ENCODE measurements at places on chromosomes 16 and 17.

GRCh38 chr16:1364510-1364909 is 12.8 kb downstream of the GNPTG start:
- DNase-seq, result no peak

GRCh38 chr16:58129097-58129936 is at the start of gene CFAP20:
TSS of gene CFAP20 (minus strand) at chr16:58129381. CDS start at chr16:58129115, 266 bp downstream.
- peak; percentile 98 for DNase-seq

DNA sequence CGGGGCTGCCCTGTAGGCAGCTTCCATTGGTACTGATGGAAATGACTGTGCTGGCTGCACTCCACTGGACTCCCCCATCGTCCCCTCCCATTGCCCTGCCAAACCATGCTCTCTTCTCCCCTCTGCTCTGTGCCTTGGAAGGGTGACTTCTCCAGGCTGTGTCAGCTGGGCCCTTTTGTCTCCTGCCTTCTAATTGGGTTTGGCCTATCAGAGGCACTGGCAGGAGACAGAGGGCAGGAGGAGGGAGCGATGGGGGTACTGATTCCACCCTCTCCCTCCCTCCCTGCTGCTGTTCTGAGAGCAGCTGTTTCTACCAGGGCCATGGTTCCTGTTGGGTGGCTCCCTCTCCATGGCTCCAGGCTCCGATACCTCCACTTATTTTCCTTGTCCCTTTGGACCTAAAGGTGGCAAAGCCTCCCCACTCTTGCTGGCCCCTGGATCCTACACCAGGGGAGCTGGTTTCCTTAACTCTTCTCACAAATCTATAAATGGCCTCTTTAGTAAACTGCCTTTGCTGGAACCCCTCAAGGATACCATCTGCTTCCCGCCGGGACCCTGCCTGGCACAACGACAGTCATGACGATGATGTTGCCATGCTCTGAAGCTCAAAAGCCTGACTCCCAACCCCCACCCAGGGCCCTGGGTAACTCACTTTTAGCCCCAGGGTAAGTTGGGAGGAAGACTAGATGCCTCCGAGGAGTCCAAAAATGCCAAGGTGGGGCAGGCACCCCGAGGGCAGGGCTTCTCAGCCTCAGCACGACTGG is 123.8 kb upstream of the RPL38 start:
- DNase-seq, result no peak

DNA sequence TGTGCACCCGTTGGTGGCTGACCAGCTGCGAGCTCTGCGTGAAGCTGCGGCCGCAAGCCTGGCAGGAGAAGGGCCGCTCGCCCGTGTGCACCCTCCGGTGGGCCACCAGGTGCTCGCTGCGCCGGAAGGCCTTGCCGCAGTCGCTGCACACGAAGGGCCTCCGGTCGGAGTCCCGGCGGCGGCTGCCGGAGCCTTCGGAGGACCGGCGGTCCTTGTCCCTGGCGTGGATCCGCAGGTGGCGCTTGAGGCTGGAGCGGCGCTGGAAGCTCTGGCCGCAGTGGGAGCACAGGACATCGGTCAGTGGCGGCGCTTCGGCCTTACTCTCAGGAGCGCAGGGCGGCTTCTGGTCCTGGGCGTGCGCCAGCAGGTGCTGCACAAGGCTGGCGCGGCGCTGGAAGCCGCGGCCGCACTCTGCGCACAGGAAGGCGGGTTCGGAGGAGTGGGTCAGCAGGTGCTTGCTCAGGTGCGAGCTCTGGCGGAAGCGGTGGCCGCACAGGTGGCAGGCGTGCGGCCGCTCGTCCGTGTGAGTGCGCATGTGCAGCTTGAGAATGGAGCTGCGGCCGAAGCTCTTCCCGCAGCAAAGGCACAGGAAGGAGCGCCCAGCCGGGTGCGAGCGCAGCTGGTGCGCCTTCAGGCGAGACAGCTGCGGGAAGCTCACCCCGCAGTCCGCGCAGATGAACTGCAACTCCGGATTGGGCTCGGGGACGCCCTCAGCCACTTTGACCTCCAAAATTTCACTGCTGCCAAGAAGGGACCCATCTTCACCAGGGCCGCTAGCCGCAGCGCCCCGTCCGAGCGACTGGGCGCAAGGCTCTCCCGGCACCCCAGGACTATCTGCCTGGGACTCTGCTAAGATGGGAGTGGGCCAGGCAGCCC is 9.1 kb downstream of the ZSCAN10 start:
- DNase-seq, result no peak

DNA sequence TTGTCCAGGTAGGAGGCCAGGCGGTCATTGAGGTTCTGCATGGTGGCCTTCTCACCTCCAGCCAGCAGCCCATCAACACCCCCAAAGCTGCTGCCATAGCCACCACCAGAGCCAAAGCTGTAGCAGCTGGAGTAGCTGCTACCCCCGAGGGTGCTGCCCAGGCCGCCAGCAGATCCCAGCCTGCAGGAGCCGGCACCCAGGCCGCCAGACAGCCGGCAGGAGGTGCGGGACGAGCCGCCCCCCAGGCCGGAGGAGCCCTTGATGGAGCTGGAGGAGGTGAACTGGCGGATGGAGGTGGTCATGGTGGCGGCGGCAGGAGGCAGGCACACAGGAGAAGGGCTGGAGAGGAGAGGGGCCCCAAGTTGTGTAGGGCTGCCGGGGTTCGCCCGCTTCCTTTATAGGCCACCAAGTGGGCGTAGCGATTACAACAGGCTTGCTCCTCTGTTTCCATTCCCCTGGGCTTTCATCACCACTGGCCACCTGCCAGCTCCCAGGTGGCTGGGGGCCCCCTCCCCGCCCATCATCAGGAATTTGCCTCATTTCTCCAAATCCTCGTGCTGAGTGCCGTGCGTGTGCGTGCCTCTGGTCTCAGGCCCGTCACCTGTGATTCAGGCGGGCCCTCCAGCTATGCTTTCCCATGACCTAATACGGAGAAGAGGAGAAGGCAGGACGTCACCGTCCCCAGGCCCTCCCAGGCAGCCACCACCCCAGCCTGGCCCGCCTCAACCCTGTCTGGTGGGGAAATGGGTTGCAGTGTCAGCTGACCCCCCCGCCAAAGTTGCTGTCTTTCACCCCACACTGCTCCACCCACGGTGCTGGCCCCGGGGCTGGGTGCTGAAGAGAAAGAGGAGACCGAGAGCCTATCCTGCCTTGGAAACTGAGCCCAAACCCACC is at the start of gene KRT17:
KRT17 (minus strand) TSS at position 368 of the 894 bp plus-strand sequence; CDS start at position 302, 66 bp downstream.
- DNase-seq, result no peak

GRCh38 chr16:14187517-14188338 is 116.6 kb downstream of the MRTFB start:
- no peak for DNase-seq

DNA sequence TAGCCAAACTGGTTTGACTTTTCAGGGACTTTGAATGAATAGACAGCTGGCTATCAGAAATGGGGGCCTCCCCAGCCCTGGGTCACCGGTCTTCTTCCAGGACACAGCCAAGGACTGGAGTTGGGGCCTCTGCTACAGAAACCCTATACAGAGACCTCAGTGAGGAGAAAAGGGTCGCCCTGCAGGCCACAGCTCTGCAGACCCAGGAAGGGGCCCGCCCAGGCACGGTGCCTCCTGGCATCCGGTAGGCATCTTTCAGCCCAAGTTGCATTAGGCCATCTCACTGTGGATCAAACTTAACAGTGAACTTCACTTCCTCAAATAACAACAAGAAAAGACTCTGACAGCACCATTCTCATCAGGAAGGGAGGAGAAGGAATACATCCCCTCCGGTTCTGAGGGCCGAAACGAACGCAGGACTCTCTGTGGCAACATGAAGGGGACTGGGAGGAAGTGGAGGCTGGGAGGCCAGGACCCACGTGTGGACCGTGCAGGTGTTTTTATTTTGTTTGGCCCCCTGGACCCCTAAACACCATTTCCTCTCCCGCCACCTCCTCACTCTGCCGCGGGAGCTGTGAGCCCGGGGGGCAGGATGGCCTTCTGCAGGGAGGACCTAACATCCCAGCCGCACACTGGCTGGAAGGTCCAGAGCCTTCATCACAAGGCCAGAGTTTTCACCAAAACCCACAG is 7.2 kb downstream of the SLC38A10 start:
- no peak for DNase-seq

GRCh38 chr16:56518425-56518824 is 1.4 kb downstream of the BBS2 start:
- no peak for DNase-seq

DNA sequence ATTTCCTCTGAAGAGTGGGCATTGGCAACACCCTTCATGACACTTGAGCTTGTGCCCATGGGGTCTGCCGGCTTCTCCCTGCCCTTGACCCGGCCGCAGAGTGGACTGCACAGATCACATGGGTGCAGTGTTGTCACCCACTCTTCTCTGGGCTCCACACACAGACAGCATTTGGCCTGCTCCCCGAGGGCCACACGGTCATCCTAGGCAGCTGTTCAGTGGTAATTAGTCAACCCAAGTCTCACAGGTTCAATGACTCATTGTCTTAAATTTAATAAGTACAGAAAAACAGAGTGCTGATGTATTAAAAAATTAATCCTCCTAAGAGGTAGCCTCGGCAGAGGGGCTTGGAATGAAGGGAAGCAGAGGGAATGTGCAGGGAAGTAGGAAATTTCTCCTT is 204.8 kb downstream of the MSI2 start:
- no peak for DNase-seq

GRCh38 chr17:17381446-17382064 is 78.4 kb downstream of the NT5M start:
- no peak for DNase-seq

DNA sequence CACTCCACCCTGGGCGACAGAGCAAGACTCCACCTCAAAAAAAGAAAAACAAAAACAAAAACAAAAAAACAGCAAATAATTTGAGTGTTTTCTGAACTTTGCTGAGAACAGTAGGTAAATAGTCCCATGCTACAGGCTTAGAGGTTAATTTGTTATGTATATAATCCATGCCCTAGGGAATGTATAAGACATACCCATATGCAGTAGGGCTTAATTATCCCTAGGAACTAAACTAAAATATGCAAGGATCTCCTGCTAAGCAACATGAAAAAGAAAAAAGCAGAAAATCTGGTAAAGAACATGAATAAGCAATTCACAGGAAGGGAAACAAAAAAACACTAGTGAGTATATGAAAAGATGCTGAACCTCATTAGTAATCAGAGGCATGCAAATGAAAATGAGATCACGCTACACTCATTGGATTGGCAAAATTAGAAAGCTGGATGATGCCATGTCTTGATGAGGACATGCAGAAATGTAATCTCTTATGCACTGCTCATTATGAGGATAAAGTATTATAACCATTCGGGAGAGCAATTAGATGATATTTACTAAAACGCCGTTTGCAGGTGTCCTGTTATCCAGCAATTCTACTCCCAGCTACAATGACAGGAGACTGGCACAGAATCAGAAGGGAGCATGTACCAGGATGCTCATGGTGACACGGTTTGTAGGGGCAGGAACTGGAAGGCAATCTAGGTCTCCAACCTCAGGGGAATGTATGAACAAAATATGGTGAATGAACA is 5.6 kb downstream of the KCTD13 start:
- no peak for DNase-seq

GRCh38 chr17:61251939-61252865 is 147.4 kb upstream of the TBX2 start:
- DNase-seq, result no peak

- no peak for DNase-seq
Observed at GRCh38 chr16:72764015-72764654, 283.8 kb downstream of the ZFHX3 start.

DNA sequence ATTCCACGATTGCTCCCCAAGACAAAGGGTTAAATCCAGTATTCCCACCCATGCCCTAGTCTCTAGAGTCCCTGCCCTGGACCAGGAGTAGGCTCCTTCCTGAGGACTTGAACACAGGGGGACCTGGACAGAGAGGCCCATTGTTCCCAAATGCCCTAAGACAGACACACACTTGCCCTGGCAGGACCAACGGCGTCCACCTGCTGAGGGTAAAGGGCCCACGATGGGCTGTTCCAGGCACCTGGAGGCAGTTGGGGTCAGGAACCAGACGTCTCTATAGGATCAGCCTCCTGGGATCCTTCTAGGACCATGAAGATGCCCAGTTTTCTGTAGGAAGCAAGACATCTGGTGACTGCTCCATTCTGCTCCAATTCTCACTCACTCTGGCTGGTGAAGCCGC is 39.3 kb downstream of the TNFRSF13B start:
- no peak for DNase-seq

DNA sequence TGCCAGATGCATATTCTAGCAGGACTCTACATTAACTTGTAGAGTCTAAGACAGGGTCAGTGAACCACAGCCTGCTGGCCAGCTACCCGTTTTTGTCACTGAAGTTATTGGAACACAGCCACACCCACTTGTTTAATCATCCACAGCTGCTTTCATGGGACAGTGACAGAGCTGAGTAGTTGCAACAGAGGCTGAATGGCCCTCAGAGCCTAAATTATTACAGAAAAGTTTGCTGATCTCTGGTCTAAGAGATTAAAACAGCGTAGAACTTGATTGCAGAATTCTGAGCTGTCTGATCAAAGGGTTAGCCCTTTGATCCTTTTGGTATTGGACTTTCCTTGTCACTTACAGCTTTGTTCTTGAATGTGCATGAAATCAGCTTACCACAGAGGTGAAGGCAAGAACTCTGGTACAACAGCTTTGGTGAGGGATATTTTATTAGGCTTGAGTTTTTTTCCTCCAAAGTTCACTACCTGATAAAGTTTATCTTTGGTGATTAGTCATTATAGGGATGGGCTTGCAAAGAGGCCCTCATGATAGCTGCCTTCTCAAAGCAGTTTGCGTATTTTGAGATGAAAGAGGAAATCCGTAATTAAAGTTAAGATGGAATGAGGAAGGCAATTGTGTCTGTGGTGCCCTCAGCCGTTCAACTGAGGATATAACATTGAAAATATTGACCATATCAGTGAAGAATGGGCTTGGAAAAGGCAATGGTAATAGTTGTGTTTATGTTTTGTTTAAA is 23.6 kb downstream of the ALDH3A2 start:
- no peak for DNase-seq

DNA sequence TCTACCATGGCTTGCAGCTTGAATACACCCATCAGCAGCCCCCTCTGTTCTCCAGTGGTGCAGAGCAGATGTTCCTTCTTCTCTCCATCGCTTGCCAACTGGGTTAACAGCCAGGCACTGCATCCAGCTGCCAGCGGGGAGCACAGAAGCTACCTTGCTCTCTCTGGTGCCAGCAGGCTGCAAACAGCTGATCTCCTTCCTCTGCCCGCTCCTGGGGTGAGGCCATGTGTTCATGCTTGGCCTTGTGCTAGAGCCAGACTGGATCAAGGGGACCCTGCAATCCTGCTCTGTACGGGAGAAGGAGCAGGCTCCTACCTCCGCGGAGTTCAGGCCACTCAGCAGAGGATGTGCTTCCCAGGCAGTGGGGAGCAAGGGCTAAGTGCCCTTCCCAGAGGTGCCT is 24.1 kb upstream of the ENGASE start:
- DNase-seq, result no peak

GRCh38 chr16:56204816-56205215 is 13.5 kb downstream of the GNAO1 start:
- DNase-seq, result no peak

DNA sequence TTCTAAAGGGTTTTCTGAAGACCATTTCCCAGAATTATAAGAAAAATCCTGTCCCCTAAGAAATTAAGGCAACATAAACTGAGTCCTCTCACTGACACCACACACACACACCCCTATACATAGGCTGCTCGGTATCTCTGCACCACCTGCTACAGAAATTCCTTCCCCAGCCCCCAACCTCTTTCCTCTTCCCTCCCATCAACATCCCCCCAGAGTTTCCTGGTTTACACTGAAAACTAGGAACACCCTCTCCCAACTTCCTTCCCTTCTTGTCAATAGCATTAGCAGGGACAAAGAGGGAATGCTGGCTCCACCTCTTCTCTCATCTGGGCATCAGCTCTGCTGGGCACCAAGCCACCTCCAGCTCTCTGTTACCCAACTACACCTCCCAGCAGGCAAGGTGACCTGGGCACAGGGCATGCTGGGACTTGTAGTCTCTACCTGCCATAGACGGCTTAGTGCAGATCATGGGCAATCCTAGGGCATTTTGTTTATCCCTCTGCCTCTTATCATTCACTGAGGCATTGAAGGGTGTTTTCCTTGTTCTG is 15.7 kb downstream of the CAVIN1 start:
- DNase-seq, result peak; percentile 67
